ENCODE measurements at places on chromosomes 1 and 21.

DNA sequence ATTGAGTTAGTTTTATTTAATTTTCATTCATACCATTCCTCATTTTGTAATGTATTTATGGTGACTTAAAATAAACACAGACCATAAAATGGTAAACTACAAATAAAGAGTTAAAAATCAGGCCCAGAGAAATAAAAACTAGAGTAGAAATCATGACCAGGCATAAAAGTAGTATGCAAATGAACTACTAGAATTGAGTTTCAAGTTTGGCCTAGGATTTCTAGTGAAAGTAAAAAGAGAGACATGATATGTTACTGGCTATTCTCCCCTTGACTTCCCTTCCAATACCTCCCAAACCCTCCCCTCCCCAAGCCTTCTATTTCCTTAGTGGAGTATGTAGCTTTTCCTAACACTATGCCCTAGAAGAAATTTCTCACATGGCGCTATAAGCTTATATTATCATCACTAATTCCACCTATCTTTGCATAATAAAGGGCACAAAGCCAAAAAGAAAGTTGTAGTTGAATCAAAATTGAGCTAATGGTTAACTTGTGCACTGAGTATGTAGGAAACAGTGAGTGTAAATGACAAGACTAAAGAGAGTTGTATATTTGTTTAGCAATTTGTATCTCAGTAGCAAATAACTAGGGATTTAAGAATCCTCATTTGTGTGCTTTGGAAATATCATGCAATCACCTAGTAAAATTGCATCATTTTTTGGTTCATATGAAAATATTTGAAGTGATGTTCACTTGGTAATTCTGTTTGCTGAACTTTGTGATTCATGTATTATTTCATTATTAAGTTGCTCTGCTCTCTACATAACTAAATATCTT lies 29.7 kb upstream of the CDC14A start:
- H3K27ac ChIP-seq, result no peak overlapping the region
- no peak overlapping the region for H3K4me3 ChIP-seq
- DNase-seq, result no peak

- H3K36me3 ChIP-seq, result no peaks in the 10 kb centered on the region
- peaks cover 4% of the 10 kb centered on the region for H3K4me1 ChIP-seq
- no peak overlapping the region for H3K4me3 ChIP-seq
- peaks cover 23% of the 10 kb centered on the region for H3K27me3 ChIP-seq
- no peak for DNase-seq
Measured at GRCh38 chr1:234231061-234231892, 142.0 kb upstream of the COA6 start.

DNA sequence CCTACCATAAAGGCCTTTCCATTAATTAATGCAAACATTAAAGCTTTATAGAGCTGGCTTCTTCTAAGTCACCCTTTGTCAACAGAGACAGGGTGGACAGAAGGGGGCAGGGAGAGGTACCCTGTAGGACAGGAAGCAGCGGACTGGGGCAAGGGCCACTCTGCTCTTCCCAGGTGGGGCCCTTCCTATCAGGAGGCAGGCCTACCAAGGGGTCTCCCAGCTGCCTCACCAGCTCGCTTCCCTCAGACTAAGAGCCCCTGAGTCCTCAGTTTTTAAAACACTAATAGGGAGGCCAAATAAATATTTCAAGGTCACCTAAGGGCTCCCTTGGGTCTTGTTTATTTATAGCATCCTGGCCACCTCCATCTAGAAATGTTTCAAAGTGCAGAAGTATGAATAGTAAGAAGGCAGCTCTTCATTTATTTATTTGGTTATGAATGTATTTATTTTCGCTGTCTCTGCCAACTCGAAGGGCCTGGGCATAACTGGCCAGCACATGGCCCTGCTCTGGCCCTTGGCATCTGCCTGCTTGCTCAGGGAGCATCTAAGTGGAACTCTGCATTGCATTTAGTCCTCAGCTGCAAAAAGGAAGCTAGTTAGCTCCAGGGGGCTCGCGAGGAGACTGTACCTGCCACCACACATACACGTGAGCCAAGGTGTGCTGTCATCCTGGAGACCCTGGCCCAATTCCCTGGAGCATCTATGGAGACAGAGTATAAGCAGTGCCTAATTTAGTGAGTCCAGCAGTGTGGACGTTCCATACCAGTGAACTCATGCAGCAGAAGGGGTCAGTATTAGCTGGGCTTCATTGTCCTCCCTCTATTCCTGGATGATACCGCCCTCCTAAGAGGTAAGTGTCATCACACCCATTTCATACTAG lies 395.1 kb upstream of the VAMP3 start:
- no peaks in the 10 kb centered on the region for H3K4me1 ChIP-seq
- peaks cover 8% of the 10 kb centered on the region for H3K27me3 ChIP-seq

- H3K36me3 ChIP-seq, result peaks cover 29% of the 10 kb centered on the region
- no peak overlapping the region for H3K27ac ChIP-seq
- DNase-seq, result no peak
- no peak overlapping the region for H3K4me3 ChIP-seq
- peaks cover 49% of the 10 kb centered on the region for H3K4me1 ChIP-seq
Measured at GRCh38 chr1:84159533-84160240, 15.6 kb downstream of the PRKACB start.

DNA sequence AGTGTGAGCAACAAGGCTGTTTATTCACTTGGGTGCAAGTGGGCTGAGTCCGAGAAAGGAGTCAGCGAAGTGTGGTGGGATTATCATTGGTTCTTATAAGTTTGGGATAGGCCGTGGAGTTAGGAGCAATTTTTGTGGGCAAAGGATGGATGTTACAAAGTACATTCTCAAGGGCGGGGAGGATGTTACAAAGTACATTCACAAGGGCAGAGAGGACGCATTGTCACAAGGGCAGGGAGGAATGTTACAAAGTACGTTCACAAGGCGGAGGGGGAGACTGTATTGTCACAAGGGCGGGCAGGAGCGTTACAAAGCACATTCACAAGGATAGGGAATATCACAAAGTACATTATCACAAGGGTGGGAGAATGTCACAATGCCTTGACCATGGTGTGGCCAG lies 5.2 kb upstream of the TMEM183A start:
- H3K4me1 ChIP-seq, result peaks cover 13% of the 10 kb centered on the region
- DNase-seq, result no peak
- no peak overlapping the region for H3K27ac ChIP-seq
- H3K36me3 ChIP-seq, result no peaks in the 10 kb centered on the region

DNA sequence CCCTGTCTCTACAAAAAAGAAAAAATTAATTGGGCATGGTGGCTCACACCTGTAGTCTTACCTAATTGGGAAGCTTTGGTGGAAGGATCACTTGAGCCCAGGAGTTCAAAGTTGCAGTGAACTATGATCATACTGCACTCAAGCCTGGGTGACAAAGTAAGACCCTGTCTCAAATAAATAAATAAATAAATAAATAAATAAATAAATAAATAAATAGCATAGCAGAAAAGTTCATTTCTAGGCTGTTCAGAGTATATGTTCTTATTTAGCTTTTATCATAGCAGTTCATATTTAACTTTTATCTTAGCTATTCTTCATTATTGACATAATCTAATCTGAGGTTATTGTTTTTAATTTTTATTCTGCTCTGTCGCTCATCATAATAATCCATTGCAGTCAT lies 8.7 kb upstream of the SEC16B start:
- H3K4me1 ChIP-seq, result no peaks in the 10 kb centered on the region
- H3K27me3 ChIP-seq, result peaks cover 16% of the 10 kb centered on the region
- no peaks in the 10 kb centered on the region for H3K36me3 ChIP-seq

DNA sequence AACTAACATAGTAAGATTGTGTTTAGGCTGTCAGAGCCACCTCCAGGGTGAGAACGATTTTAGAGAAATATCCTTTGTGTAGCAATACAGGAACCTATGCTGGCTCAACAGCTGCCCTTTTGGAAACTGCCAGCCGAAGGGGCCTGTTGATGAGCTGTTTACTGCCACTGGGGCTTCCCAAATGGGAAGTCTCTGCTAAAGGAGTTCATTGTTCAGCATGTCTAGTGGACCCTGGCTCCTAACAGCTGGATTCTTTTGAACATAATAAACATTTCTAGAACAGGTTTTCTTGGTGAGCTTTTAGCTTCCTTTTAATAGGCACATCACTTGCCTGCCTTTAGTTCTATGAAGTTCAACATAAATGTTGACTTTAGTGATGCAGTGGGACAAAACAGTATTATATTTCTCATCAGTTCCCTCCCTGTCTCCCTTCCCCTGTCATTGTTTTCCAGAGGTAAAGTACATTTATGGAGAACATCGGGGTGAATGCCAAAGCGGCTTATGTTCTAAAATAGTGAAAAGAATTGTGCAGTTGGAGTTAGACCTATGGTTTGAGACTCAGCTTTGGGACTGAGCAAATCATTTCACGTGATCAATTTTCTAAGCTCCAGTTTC lies 57.4 kb downstream of the UCK2 start:
- peaks cover 3% of the 10 kb centered on the region for H3K36me3 ChIP-seq
- H3K4me3 ChIP-seq, result no peak overlapping the region
- no peaks in the 10 kb centered on the region for H3K27me3 ChIP-seq

DNA sequence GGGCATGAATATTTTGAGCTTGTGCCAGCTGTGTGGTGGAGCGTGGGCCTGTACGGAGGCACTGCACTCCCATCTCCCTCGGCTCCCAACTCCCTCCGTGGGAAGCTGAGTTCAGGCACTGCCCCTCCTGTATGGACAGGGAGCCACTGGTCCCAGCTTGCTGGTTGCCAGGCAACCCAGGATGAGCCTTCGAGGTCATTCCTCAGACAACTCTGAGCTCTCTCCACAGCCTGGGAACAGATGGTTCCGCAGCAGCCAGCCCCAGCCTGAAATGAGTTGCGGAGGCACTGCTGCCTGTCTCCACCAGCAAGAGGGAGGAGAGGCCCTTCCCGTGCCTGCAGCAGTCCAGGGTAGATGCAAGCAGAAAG lies 58.4 kb upstream of the TENT5B start:
- H3K27ac ChIP-seq, result no peak overlapping the region
- H3K4me3 ChIP-seq, result no peak overlapping the region
- no peaks in the 10 kb centered on the region for H3K4me1 ChIP-seq
- DNase-seq, result no peak

DNA sequence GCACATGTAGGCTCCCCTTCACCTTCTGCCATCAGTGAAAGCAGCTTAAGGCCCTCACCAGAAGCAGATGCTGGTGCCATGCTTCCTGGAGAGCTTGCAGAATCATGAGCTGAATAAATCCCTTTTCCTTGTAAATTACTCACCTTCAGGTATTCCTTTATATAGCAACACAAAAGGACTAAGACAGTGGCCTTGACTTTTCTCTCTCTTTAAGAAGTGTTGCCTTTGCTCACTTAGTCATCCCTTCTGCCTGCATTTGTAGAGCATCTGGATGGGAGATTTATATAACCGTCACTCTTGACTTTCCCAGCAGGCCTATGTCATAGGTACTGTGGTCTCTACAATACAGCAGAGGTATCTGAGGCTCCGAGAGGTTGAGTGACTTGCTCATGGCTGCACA lies 3.7 kb downstream of the PCSK9 start:
- H3K36me3 ChIP-seq, result no peaks in the 10 kb centered on the region
- H3K27me3 ChIP-seq, result peaks cover 19% of the 10 kb centered on the region
- no peak for DNase-seq
- H3K27ac ChIP-seq, result no peak overlapping the region
